ENCODE measurements at places on chromosomes 16 and 17. TPM values are rescaled to one million over a fixed set of nuclear protein-coding genes. Genes with fewer than 3 reads are reported as not detected.

The ZP2 gene
- not detected for total RNA-seq

The CEP295NL gene
- total RNA-seq: 6.3 TPM

The CYGB gene
- total RNA-seq: 1.3 TPM

The KRTAP16-1 gene
- not detected for total RNA-seq

The FAM171A2 gene
- 61.0 TPM for total RNA-seq

The LMF1 gene
- 17.2 TPM for total RNA-seq

The ENGASE gene
- 25.7 TPM for total RNA-seq

The NPW gene
- total RNA-seq: not detected

The WFDC1 gene
- total RNA-seq: 0.31 TPM

The KRTAP2-3 gene
- not detected for total RNA-seq

The MMP25 gene
- total RNA-seq: 0.63 TPM

The OSBPL7 gene
- total RNA-seq: 17.8 TPM

The MEIOC gene
- total RNA-seq: 0.31 TPM

The KCNH4 gene
- total RNA-seq: 0.63 TPM

The C16orf89 gene
- total RNA-seq: 1.3 TPM

The CACNG5 gene
- 0.63 TPM for total RNA-seq

The C17orf50 gene
- not detected for total RNA-seq

The SEPTIN12 gene
- not detected for total RNA-seq

The GAS2L2 gene
- 0.31 TPM for total RNA-seq

The TEN1 gene
- 13.5 TPM for total RNA-seq

The PIPOX gene
- 4.7 TPM for total RNA-seq

The HIC1 gene
- total RNA-seq: 3.1 TPM

The ARL17B gene
- 24.7 TPM for total RNA-seq

Measured in parietal lobe (tissue), 2 donors.